Fibroblast of lung (primary cell): ENCODE measurements at places on chromosomes 13 and 19.
A peak's percentile ranks its signal among the peaks of the same experiment; 100 is the strongest.

GRCh38 chr19:6588508-6589345 is 2.2 kb downstream of the CD70 start:
- no peak for DNase-seq

GRCh38 chr13:93284064-93284463 is 57.5 kb downstream of the GPC6 start:
- no peak for DNase-seq

- DNase-seq: no peak
These were observed 480.4 kb upstream of the SGCG start for GRCh38 chr13:22700246-22700887.

GRCh38 chr19:13023656-13024055 is 28.4 kb downstream of the NFIX start:
- DNase-seq: peak; percentile 53

GRCh38 chr19:39424934-39425333 is 10.8 kb downstream of the RPS16 start:
- DNase-seq: no peak

DNA sequence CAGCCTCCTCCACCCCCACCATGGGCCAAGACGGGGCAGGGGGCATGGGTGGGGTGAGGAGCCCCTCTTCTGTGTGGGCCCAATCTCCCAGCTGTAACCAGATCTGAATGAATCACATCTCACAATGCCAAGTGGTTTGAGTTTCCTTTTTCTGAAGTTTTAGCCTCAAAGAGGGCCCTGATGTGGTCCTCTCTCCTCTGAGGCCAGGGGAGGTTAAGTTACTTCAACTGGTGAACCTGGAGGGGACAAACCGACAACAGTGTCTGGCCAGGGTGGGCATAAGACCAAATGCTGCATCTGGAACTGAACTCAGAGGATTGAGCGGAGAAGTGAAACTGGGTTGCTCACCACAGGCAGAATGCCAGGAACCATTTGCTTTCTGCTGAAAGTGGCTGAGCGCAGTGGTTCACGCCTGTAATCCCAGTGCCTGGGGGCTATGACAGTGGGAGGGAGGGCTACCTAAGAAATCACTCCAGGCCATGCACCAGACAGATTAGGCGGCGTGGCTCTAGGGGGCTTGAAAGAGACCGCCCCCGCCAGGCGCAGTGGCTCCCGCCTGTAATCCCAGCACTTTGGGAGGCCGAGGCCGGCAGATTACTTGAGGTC is 15.4 kb upstream of the IRGC start:
- DNase-seq: peak; percentile 85

DNA sequence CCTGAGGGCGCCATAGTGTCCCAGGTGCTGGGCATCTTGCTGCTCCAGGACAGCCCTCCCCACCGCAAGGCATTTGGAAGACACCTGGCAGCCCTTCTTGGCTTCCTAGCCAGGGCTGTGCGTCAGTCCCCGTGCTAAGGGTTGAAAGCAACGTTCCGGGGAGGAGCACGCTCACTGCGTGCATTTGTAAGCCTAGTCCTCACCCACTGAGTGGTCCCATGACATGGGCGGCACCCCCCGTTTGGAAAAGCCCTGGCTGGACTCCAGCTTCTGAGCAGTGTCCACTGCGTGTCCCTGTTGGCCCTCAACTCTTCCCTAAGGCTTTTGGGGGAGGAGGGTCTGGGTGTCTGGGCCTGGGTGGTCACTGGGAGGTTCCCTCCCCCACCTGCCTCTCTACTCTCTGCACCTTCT is 76.3 kb upstream of the GPR183 start:
- no peak for DNase-seq

GRCh38 chr13:112941349-112941748 is 27.7 kb upstream of the MCF2L start:
- no peak for DNase-seq

- DNase-seq: peak; percentile 39
These were observed 39.1 kb downstream of the SLC7A9 start for GRCh38 chr19:32830231-32831014.

DNA sequence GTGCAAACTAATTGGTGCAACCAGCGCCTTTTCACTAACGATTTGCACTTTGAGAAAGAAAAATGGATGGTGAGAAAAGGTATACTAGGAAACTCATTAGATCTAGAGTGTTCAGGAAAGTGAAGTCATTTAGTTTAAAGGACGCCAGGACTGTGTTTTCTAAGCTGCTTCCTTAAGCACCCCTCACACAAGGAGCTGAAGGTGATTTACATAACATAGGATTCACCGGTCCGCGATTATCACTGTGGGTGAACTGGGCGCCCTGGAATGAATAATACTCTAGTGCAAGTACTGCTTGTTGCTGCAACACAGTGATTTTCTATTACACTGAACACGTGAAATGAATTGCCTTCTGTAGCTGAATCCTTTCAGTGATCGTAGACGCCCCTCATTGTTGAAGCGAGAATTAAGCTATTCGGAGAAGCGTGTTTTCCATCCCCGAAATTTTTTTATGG is 2.6 kb upstream of the MAB21L1 start:
- DNase-seq: no peak

DNA sequence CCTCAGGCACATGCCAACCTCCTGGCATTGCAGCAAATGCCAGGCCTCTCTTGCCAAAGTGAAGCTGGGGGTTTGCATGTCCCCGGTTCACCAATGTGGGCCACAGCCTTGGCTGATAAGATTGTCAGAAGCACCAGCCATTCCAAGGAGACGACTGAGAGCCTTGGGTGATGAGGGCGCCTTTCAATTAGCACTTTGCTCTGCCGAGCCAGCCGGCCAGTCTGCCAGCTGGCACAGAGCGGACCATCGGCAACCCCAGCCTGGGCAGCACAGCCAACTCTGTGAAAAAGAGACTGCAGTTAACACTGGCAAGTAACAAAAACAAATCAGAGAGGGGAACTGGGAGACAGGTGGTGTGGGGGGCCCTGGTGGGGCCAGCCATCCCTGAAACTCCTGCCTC is 67.3 kb downstream of the EFNB2 start:
- DNase-seq: no peak

- DNase-seq: no peak
These were observed at the start of gene PRR36 for GRCh38 chr19:7874076-7874896. PRR36 (minus strand) TSS chr19:7874390; CDS start chr19:7873689, 701 bp downstream.

DNA sequence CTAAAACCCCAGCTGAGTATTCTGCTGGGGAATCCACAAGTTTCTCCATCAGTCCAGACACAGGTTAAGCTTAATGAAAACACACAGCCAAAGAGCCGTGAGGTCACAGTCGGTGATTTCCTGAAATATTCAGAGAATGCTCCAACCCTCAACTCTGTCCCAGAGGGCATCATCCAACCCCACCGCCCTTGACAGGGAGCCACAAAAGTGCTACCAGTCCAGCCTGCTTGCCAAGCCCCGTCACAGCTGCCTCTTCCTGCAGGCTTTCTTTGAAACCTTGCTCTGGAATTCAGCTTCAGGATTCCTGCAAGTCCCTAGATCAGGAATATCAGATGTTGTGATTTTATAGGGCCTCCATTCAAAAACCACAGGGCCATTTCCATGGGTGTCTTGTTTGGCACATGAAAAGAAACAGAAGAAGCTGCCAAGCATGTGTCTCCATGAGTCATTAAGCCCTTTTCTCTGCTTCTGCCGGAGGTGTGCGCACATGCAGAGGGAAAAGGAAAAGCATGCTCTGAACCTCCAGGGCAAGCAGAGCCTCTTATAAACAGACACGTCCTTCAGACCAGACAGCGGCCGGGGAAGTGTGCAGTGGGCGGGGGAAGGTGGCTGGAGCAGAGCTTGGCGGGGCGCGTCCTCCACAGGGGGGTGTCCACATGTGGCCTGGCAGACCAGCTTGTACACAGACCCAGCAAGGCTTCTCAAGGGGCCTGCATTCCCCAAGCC is 164.7 kb downstream of the KATNAL1 start:
- peak; percentile 98 for DNase-seq

DNA sequence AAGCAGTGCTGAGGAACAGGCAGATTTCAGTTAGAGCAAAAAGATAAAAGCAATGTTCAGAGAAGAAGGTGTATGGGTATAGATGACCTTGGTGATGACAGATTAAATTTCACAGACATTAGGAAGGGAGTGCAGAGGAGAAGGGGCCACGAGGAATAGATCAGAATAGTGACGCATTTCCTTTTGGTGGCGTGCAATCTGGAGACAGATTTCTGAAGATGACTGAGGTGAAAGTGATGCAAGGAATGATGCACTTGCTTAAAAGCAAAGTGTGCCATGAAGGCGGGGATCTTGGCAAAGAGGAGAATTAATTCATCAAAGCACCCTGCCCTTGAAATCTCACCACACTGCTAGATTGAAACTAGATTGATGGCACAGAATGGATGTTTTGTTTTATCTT is 202.4 kb downstream of the ITGBL1 start:
- peak; percentile 80 for DNase-seq

DNA sequence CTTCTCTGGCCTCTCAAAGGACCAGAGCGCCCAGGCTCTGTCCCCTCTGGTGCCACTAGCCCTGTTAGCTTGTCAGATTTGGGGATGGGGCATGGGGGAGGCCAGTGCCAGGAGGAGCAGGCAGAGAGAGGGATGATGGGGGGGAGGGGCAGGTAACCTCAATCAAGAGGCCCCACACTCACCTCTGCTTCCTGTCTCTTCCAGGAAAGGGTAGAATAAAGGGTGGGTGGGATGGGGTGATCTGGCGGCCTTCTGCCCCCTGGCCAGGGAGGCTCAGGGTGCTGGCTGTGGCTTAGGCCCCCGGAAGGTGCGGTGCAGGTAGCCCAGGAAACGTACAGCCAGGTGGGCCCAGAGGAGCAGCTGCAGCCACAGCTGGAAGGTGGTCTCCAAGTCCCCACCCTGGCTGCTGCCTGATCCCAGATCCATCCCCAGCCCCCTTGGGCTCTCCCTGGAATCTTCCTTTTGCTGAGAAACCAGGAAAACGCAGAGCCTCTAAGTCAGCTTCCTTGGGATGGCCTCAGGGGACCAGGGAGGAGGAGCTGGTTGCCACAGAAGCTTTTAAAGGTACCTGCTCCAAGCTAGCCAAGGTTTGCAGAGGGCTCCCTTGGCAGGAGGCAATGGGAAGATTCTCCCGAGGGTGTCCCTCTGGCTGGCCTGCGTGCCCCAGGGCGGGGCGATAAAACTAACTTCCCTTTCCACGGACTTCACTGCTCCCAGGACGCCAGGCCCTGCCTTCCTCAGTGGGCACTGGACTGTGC is 5.3 kb downstream of the PRKACA start:
- DNase-seq: no peak

DNA sequence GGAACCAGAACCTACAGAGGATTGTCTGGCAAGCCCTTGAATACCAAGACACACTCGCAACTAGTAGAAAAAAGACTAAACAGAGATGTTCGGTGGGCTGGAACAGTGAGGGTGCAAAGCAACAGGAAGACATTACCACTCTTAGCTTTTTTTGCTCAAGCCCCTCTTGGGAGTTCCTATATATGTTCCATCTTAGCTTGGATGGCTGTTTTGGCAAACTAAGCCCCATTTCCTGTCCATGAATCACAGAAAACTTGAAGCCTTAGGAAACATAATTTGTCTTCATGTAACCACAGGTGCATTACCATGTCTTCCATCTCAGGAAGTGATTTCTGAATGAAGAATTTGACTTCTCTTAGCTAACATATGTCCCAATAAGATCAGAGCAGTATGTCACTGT is 446.3 kb downstream of the OLFM4 start:
- no peak for DNase-seq
